Activated CD8-positive, alpha-beta T cell treated with anti-CD3 and anti-CD28 coated beads for 36 hours (primary cell): ENCODE measurements at places on chromosomes 6 and 20. TPM values are rescaled to one million over a fixed set of nuclear protein-coding genes. Genes with fewer than 3 reads are reported as not detected.

Gene OR12D3
- not detected for total RNA-seq

Gene CRISP3
- total RNA-seq, result not detected

Gene UBD
- total RNA-seq, result 0.67 TPM

Gene NFKBIE
- total RNA-seq, result 17.9 TPM

Gene TREM2
- total RNA-seq, result not detected

Gene KHDC1
- total RNA-seq, result 3.5 TPM

Gene RIN2
- not detected for total RNA-seq

Gene MAS1
- total RNA-seq, result not detected

Gene MEP1A
- total RNA-seq, result not detected

Gene ASXL1
- 129 TPM for total RNA-seq

Gene DDX43
- total RNA-seq, result 0.16 TPM

Gene SEMG2
- not detected for total RNA-seq

Gene BPIFB4
- not detected for total RNA-seq

Gene SLC22A7
- total RNA-seq, result not detected

Gene RIMS4
- not detected for total RNA-seq

Gene SRMS
- not detected for total RNA-seq

Gene CFB
- total RNA-seq, result 0.43 TPM

Gene RIPOR3
- total RNA-seq, result not detected

Gene SIGLEC1
- total RNA-seq, result not detected

Gene PNPLA1
- total RNA-seq, result not detected

Gene PDYN
- total RNA-seq, result not detected

Gene XKR7
- not detected for total RNA-seq

Gene SLC17A1
- not detected for total RNA-seq

Gene CDYL
- total RNA-seq, result 31.1 TPM

Gene C20orf204
- total RNA-seq, result 2.8 TPM

Gene FAM217A
- total RNA-seq, result not detected

Gene DACT2
- total RNA-seq, result not detected

Gene RHAG
- not detected for total RNA-seq

Gene C4B
- total RNA-seq, result 3.3 TPM

Gene SLC22A16
- not detected for total RNA-seq

Gene KHDRBS2
- not detected for total RNA-seq

Gene GNAS-AS1
- total RNA-seq, result 2.0 TPM

Gene CALHM4
- total RNA-seq, result not detected

Gene BMP5
- total RNA-seq, result not detected

Gene BACH2
- total RNA-seq, result 66.9 TPM

Gene PRRT1
- 1.6 TPM for total RNA-seq

Gene NFS1
- total RNA-seq, result 39.7 TPM

Gene SUMO4
- total RNA-seq, result 4.7 TPM

Gene SSTR4
- total RNA-seq, result not detected

Gene PDE10A
- not detected for total RNA-seq

Gene FOXA2
- total RNA-seq, result not detected

Gene ABHD16B
- total RNA-seq, result not detected

Gene LY6G6C
- not detected for total RNA-seq

Gene ATXN1
- total RNA-seq, result 40.8 TPM

Gene SIRPD
- not detected for total RNA-seq

Gene PROKR2
- total RNA-seq, result not detected
